ENCODE measurements at places on chromosomes 11 and 22.

DNA sequence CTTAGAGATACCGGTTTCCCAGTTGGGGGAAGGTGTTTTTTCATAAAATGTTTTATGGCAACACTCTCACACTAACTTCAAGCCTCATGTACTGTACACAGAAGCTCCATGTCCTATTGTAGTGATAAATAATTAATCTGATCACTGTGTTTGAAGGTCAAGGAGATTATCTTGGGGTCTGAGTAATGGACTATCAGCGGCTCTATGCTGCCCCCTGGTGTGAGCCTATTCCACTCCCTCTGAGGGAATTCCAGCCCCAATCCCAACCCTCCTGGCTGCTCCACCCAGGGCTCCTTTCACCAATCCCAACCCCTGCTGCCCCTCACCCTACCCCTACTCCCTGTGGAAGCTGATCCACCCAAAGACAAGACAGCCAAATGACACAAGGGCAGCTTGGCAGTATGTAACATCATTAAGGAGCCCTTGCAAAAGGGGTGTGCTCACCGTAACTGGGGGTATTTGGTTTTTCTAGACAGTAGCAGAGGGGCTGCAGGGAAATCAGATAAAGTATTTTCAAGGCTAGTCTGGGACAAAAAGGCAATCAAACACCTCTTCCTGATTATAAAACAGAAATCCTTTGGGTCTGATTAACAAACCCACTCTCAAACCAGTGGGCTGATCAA, 22.3 kb downstream of the HPS4 start:
- peak; percentile 61 for DNase-seq

GRCh38 chr22:32854351-32854804, 52.9 kb downstream of the TIMP3 start:
- DNase-seq, result no peak

DNA sequence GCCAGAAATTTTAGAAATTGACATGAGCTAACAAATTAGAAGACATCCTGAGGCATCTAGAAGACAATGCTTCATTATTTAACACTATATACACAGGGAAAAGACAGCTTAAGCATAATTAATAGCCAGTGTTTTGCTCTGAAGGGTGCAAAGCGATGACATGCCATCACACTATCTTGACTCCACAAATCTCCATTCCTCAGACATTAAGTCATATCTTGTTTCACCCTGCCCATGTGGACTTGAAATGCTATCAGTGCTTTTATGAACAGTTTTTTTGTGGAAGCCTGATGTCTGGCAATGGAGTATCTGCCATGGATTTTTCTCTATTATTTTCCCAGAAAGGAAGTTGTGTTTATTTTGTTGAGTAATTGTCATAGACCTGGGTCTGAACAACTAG, 2.3 kb downstream of the CARD18 start:
- DNase-seq, result no peak

- no peak for DNase-seq
Observed at GRCh38 chr11:83612891-83613766, 327.0 kb upstream of the CCDC90B start.

- DNase-seq, result peak; percentile 81
Observed at GRCh38 chr22:29306835-29307595, 565 bp downstream of the GAS2L1 start.

- DNase-seq, result no peak
Observed at GRCh38 chr11:6799402-6799801, at the start of gene OR6A2. Gene OR6A2, minus strand, starts transcription at chr11:6799689. Its CDS starts 3,981 bp downstream, at chr11:6795708.

- no peak for DNase-seq
Observed at GRCh38 chr11:73982595-73982989, at the start of gene UCP2. Gene UCP2, minus strand, starts transcription at chr11:73982843. Its CDS starts 4,465 bp downstream, at chr11:73978378.

GRCh38 chr11:11969380-11970215, 38.8 kb downstream of the DKK3 start:
- DNase-seq, result no peak

- DNase-seq, result no peak
Observed at GRCh38 chr11:126432525-126432924, 77.0 kb downstream of the ST3GAL4 start.
